Adrenal gland (tissue), 19 donors: ENCODE measurements at places on chromosomes 5 and 9.
A peak's percentile ranks its signal among the peaks of the same experiment; 100 is the strongest.

- no peaks in the 10 kb centered on the region for H3K27me3 ChIP-seq
- DNase-seq = no peak
- H3K27ac ChIP-seq = no peak overlapping the region
- H3K4me1 ChIP-seq = no peaks in the 10 kb centered on the region
- H3K4me3 ChIP-seq = no peak overlapping the region
Observed at GRCh38 chr9:30048396-30048795, 2336.0 kb upstream of the ACO1 start.

DNA sequence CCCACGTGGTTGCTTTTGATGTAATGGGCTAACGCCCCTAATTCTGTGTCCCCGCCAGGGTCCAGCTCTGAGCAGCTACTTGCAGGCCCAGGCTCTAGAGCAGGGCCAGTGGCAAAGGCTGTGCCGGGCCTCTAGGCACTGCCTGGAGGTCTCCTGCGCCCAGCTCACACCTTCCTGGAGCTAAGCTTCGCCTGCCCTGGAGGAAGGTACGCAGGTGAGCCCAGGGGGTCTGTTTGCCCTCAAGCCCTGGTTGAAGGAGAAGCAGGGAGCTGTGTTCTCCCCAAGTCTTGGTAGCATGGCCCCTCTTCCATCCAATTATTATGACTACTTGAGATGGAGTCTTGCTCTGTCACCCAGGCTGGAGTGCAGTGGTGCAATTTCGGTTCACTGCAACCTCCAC is 5.2 kb upstream of the LMX1B start:
- H3K36me3 ChIP-seq = no peaks in the 10 kb centered on the region
- H3K27ac ChIP-seq = no peak overlapping the region
- no peak for DNase-seq
- H3K4me3 ChIP-seq = no peak overlapping the region

DNA sequence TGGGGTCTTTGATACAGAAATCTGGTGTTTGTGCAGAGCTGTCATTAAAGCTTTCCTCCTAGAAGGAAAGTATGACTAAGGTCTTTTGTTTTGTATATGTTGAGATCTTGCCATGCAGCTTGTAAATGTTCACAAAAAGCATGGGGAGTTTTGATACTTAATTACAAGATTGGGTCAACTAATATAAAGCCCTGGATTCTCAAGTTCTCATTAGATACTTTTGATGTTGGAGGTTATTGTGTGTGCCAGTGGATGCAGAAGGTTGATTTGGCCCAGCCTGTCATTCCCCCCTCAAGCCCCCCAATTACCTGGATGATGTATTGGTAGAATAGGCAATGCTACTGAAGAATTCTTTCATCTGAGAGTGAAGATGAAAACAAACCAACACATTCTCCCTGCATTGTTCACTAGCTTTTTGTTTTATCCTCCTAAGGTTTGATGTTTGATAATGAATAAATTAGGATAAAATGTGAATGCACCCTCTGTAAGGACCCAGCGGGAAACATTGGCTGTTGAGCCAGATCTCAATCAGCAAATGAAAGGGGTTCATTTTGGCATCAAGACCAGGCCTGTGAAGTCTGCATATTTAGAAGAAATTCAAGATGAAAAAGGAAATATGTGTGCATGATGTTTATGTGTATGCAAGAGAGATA is 61.9 kb upstream of the ADAMTS19 start:
- no peaks in the 10 kb centered on the region for H3K36me3 ChIP-seq
- no peak for DNase-seq
- no peaks in the 10 kb centered on the region for H3K4me1 ChIP-seq
- no peaks in the 10 kb centered on the region for H3K27me3 ChIP-seq
- no peak overlapping the region for H3K4me3 ChIP-seq

DNA sequence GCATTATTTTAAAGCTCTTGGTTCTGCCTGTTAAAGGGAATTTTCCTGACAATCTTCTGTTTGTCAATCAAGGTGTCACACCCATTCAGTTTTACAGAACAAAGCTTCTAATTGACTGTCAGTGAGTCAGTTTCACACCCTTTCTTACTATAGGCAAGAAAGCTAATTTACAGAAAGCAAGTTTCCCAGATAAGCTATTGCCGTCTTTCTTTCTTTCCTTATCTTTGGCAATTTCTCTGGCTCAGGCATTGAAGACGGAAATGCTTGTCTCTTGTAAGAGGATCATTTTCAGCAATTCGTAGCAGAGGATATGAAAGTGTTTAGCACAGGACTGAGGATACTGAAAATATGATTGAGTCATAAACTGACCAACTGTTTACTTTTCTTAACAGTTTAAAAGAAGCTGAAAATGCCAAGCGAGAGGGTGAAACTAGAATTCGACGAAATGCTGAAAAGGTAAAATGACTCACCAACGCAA is 27.0 kb downstream of the SPINK5 start:
- no peak overlapping the region for H3K27ac ChIP-seq
- H3K36me3 ChIP-seq = no peaks in the 10 kb centered on the region
- peaks cover 4% of the 10 kb centered on the region for H3K27me3 ChIP-seq
- H3K4me3 ChIP-seq = no peak overlapping the region

GRCh38 chr9:70517926-70518610 is 103.6 kb upstream of the KLF9 start:
- no peak overlapping the region for H3K4me3 ChIP-seq
- no peaks in the 10 kb centered on the region for H3K27me3 ChIP-seq
- no peaks in the 10 kb centered on the region for H3K4me1 ChIP-seq
- H3K36me3 ChIP-seq = no peaks in the 10 kb centered on the region
- no peak overlapping the region for H3K27ac ChIP-seq

GRCh38 chr9:17532461-17532860 is 46.4 kb upstream of the SH3GL2 start:
- H3K27ac ChIP-seq = no peak overlapping the region
- H3K4me3 ChIP-seq = no peak overlapping the region
- no peaks in the 10 kb centered on the region for H3K27me3 ChIP-seq
- no peak for DNase-seq

DNA sequence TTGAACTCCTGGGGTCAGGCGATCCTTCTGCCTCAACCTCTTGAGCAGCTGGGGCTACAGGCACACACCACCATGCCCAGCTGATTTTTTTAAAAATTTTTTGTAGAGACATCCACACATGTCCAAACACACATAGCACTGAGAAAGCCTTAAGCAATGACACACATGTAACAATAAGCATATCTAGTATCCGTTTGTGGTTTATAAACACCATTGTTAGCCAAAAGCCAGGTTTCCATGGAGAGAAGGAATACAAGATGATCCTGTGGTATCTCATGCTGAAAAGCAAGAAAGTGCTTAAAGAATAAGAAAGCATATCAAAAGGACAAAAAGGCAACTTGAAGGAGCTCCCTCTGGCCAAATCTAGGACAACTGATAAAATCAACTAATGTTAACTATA is 29.7 kb upstream of the SLC1A3 start:
- no peak for DNase-seq
- no peak overlapping the region for H3K27ac ChIP-seq
- no peaks in the 10 kb centered on the region for H3K36me3 ChIP-seq
- H3K4me1 ChIP-seq = no peaks in the 10 kb centered on the region
- no peak overlapping the region for H3K4me3 ChIP-seq
- H3K27me3 ChIP-seq = no peaks in the 10 kb centered on the region

GRCh38 chr9:5443850-5444249 is 6.1 kb upstream of the PLGRKT start:
- H3K4me3 ChIP-seq = no peak overlapping the region
- no peak for DNase-seq

- H3K27me3 ChIP-seq = peaks cover 17% of the 10 kb centered on the region
- peak; percentile 70 for DNase-seq
- H3K4me1 ChIP-seq = peaks cover 30% of the 10 kb centered on the region
- H3K4me3 ChIP-seq = no peak overlapping the region
- peak overlapping the region; percentile 46 for H3K27ac ChIP-seq
Observed at GRCh38 chr5:139745800-139746690, 49.6 kb upstream of the PSD2 start.

- H3K27ac ChIP-seq = peak overlapping the region; percentile 93
- peak overlapping the region; percentile 81 for H3K4me3 ChIP-seq
- no peaks in the 10 kb centered on the region for H3K27me3 ChIP-seq
- H3K4me1 ChIP-seq = peaks cover 16% of the 10 kb centered on the region
- no peaks in the 10 kb centered on the region for H3K36me3 ChIP-seq
Observed at GRCh38 chr5:93585767-93586385, 2.9 kb downstream of the NR2F1 start.

DNA sequence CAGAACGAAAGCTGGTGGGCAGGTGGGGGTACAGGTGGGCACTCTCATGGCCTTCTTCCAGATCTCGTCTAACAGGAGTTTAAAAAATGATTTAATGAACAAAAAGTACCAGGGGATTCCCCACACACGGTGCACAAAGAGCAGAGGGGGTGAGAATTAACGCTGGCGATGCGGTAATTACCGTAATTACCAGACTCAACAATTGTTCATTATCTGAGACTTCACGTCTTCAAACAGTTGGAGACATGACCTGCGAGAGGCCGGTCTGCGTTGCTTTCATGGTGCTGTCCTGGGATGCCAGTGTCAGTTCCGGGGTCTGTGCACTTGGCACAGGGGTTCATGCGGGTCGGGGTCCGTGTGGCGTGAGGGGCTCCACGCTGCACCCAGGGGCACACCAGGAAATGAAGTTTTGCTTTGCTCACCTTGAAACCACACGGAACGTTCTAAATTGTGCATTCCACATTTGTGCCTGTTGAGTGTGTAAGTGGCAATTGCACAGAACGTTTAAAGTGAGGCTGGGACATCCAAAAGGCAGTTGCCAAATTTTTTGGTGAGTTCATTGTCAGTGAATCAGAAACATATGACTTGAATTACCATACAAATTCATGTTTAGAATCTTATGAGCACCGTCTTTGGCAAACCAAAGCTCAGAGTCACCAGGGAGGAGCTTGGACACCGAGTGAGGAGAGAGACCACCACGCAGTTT is 256.4 kb upstream of the IRX1 start:
- DNase-seq = no peak
- no peaks in the 10 kb centered on the region for H3K36me3 ChIP-seq
- H3K4me1 ChIP-seq = no peaks in the 10 kb centered on the region
- H3K27ac ChIP-seq = no peak overlapping the region
- H3K27me3 ChIP-seq = no peaks in the 10 kb centered on the region
